MCF 10A (cell line): ENCODE measurements at places on chromosomes 4 and X. TPM values are rescaled to one million over a fixed set of nuclear protein-coding genes. Genes with fewer than 3 reads are reported as not detected.
A peak's percentile ranks its signal among the peaks of the same experiment; 100 is the strongest.

The SH3BP2 gene
- 48.4 and 57.9 TPM in 2 replicates for total RNA-seq

DNA sequence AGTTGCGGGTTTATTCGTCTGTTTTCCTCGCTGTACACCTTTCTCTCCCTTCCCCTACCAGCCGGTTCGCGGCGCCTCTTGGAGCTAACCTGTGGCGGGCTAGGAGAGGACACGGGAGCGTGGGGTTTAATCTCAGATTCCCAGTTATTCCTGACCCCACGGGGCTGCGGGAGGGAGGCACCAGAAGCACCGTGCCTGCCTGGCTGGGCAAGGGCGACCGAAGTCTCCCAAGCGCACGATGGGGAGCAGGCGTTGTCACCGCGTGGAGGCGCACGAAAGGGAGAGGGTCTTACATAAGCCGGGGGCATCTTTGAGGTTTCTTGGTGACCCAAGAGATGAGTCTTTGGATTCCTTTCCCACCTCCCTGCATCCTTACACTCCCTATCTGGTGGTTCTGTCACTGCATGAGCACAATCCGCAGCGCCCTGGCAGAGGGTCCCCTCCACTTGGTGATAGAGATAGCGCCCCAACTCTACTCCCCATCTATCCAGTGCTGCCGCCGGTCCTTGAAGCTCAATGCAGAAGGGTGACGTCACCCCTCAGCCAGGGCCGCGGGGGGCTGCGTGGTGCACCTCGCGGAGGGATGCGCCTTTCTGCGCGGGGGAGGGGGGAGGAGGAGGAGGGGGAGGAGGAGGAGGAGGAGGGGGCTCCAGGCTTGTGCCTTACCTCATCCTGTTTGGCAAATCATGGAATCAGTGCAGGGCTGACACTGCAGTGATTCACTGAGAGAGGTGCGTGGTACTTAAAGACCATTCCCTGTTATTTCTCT, 793 bp downstream of the TSPAN7 start:
- DNase-seq, result no peak

The GPR82 gene
- not detected in 2 replicates for total RNA-seq

The IL2RG gene
- total RNA-seq, result 1.5 TPM in 1 of 2 replicates, not detected in the other

The AR gene
- not detected in 2 replicates for total RNA-seq

The MAP3K15 gene
- not detected in 2 replicates for total RNA-seq

GRCh38 chr4:150009533-150009932, 68.7 kb upstream of the DCLK2 start:
- no peak for DNase-seq

The EXOC1 gene
- total RNA-seq, result 31.4 and 39.5 TPM in 2 replicates

DNA sequence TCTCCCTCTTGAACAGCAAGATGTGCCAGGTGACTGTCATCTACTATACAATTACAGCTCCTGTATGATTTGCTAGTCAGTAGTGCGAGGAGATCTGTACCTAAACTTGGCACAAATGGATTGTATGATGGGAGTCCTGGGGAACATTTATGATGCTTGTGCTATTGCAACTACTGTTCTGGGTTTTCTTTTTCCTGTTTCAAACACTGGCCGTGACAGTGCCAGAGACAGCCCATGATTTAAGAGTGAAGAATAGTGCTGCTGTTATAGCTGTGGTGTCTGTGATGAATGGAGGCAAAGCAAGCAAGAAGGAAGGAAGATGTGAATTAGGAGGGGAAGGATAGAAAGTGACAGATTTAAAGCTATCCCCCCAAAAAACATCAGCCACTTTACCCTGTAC, 1868.9 kb downstream of the PCDH7 start:
- DNase-seq, result no peak

DNA sequence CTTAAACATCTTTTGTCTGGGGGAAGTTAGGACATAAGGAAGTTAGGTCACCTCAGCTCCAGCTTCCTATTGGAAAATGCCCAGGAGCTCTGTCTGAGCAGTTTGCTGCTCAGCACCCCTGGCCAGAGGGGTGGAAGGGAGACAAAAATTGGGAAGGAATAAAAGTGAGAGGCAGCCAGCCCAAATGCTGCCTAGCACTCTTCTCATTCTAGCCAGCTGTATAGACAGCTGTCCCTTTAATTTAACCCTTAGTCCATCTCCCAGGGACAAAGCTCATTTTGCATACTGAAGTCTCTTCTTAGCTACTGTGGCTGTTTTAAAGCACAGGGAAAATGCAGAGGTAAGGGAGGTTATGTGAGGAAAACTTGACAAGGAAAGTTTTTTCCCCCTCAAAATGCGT, 89.5 kb upstream of the CITED1 start:
- no peak for DNase-seq

The NAP1L2 gene
- total RNA-seq, result not detected in 2 replicates

- DNase-seq, result peak; percentile 83
Observed at GRCh38 chr4:25020236-25020635, 10.5 kb downstream of the LGI2 start.

DNA sequence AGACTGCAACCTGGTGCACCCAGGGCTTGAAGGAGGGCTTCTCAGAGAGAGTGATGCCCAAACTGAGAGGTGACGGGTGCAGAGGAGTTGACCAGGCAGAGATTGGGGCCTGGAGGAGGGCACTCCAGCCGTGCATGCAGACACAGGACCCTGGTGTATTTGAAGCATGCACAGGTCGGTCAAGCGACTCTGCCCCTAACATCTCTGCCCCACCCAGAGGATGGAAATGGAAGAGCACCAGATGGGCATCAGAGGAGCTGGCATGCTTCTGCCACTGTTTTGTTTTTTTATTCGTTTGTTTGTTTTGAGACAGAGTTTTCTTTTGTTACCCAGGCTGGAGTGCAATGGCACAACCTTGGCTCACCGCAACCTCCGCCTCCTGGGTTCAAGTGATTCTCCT, 320.9 kb downstream of the EVC2 start:
- no peak for DNase-seq

- DNase-seq, result no peak
Observed at GRCh38 chr4:25770847-25771246, 91.9 kb downstream of the SEL1L3 start.

DNA sequence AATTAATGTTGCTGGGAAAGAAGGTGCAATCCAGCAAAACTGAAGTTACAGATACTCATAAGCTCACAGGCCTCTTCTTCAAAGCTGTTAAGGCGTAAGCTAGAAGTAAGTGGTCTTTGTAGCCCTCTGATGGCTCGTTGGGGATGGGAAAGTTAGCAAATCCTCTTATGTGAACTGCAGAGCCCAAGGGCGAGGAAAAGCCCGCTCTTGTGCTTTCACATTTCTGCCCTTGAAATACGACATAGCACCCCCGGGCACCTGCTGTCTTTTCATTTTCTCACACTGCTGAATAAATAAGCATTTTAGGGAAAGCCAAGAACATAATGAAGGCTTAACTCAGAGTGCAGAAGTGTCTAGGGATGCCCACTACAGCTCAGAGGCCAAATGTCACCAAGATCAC, 73.1 kb upstream of the SORBS2 start:
- DNase-seq, result no peak
